ENCODE measurements at places on chromosomes 2 and 18. TPM values are rescaled to one million over a fixed set of nuclear protein-coding genes. Genes with fewer than 3 reads are reported as not detected.

- no peak for DNase-seq
Observed at GRCh38 chr2:187365315-187365714, 82.7 kb downstream of the CALCRL start.

Gene IL1R1
- total RNA-seq: 124 TPM

DNA sequence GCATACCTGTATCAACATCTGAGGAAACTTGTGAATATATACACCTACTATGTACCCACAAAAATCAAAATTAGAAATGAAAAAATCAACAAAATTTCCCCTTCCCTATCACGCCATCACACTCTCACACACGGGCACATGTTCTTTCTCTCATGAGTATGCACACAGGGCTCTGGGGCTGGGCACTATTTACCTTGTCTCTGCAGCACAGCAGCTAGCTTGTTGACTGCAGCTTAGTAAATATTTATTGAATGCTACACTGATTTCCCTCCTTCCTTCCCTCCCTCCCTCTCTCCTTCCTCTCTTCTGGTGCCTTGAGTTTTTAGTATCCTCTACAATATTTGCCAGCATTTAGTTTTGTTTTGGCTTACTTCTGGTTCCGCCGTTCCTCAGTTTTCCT, 182.7 kb upstream of the LHCGR start:
- DNase-seq: no peak

DNA sequence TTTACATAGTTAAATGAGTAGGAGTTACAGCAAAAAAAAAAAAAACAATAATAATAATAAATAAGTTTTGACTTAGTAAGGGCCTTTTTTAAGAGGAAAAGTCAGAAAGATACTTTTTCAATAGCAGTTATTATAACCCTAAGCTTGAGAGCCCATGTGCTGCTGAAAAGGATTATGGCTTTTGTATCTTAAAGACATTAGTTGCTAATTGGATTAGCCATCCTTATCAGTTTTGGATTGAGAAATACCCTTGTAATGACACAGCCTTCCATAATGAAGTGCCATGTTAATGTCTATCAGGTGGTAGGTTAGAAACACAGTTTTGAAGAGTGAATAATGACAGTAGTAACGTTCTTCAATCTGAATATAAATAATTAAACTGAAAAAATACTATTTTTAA, 554.0 kb downstream of the RIT2 start:
- DNase-seq: no peak

Gene ASB18
- 2.7 TPM for total RNA-seq

Gene DPYSL5
- not detected for total RNA-seq

Gene C1QL2
- total RNA-seq: not detected

Gene PROKR1
- total RNA-seq: 0.12 TPM

- no peak for DNase-seq
Observed at GRCh38 chr2:208980321-208980720, 443.5 kb upstream of the MAP2 start.

- no peak for DNase-seq
Observed at GRCh38 chr18:65922103-65922502, 171.3 kb downstream of the CDH7 start.

Gene UGT1A3
- not detected for total RNA-seq

- no peak for DNase-seq
Observed at GRCh38 chr18:9273221-9273620, 61.4 kb upstream of the TWSG1 start.

DNA sequence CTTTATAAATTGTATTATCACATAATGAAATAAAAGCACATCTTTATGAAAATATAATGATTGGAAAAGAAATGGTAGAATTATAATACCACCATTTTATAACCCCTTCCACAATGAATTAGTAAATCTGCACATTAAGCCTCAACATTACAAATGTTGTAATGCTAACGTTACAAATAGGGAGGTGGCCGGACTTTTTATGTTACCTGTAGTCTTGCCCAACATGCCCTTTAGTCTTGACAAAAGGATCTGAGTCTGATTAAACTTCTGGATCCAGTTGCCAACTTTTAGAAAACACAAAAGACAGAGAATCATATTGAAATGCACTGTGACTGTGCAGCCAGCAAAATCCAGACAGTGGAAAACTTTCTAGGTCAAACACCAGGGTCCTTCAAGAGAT, 617.3 kb downstream of the KCNJ3 start:
- no peak for DNase-seq

Gene TCF4
- total RNA-seq: 58.5 TPM

DNA sequence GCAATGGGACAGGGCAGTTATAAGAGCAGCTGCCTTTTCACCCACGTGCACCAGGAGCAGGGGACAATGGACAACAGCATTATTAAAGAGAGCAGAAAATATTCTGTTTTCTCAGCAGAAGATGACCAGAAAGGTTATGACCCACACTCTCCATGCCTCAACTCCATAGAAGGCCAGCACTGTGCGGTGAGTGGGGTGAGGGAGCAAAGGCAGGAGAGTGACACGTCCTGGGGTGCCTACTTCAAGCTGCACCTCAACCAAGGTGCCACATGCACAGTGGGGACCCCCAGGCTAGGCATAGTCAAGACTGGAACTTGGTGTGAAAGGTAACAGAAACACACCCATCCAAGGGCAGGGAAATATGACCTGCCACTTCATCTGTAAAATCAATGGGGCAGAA, 50.4 kb downstream of the POLR1A start:
- DNase-seq: no peak

GRCh38 chr18:24509435-24509834, 49.0 kb downstream of the HRH4 start:
- no peak for DNase-seq

Gene HOXD13
- not detected for total RNA-seq

DNA sequence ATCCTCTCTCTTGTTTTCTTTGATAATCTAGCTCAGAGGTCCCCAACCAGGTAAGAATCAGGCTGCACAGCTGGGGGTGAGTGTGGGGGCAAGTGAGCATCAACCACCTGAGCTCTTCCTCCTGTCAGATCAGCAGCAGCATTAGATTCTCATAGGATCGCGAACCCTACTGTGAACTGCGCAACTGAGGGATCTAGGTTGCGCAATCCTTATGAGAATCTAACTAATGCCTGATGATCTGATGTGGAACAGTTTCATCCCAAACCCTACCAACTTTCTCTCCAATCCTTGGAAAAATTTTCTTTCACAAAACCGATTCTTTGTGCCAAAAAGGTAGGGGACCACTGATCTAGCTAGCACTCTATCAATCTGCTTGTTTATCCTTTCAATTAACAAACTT, 678.3 kb downstream of the CBLN2 start:
- no peak for DNase-seq

- DNase-seq: no peak
Observed at GRCh38 chr2:195051401-195051800, 605.6 kb upstream of the SLC39A10 start.

DNA sequence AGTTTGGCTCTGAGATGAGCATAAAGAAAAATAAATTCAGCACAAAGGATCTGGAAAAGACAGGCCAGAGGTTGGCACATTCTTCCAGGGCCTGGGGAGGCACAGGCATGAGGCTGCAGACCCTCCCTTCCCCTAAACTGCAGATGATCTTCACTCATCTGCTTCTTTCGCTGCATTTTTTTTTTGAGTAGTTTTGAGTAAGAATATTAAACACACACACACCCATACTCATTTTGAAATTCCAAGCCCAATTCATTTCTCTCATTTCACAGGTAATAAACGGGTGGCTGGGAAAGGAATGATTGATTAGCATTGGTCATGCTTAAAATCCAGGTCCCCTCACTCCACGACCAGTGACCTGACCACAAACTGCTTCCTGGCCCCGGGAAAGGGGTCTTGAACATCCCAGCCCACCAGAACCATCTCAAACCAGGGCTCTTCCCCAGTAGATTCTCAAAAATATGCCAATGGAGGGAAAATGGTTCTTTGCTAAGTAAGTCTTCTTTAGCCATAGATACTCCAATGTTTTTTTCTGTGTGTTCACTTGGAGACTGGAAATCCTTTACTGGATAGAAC, 219.6 kb downstream of the ANAPC1 start:
- DNase-seq: no peak

Gene GCG
- not detected for total RNA-seq

Gene SERTAD2
- total RNA-seq: 14.7 TPM

Gene DNAJC5G
- 0.41 TPM for total RNA-seq

DNA sequence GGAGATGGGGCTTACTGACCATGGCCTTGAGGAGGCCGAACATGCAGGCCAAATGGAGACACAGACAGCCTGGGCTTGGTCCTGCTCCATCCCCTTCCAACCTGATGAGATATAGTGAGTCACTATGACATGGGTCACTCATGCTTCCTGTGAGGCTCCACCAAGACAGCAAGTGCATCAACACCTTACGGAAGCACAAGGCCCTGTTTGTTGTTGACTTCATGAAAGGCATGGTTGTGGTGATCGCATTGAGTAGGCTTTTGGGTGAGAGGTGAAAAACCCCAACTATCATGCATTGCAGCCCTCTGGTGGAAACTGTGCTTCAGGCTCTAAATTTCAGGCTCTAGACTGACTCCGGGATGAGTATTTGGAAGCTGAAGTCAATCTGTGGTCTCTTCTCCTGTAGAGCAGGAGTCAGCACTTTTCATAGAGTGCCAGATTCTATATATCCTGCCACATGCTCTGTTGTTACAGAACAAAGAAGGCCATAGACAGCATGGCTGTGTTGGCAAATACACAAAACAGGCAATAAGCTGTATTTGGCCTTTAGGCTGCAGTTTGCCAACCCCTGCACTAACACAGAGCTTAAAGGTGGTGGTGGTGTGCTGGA, 10.1 kb downstream of the IL37 start:
- no peak for DNase-seq

DNA sequence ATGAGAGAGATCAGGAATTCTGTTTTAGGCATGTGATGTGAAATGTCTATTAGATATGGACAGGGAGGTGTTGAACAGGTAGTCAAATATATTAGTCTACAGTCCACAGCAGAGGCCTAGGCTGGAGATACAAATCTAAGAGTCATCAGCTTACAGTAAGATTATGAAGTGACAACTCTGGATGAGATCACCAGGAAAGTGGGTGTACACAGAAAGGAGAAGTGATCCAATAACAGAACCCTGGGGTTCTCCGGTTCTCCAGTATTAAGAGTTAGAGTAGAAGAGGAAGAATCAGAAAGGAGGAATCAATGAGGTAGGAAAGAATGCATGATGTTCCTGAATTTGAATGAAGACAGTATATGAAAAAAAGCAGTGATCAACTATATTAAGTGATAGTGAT, 362.3 kb downstream of the FIGN start:
- DNase-seq: no peak

Gene OTOS
- total RNA-seq: not detected

Gene DQX1
- not detected for total RNA-seq

GRCh38 chr18:7598167-7599047, 31.3 kb downstream of the PTPRM start:
- DNase-seq: no peak

Gene UGT1A4
- total RNA-seq: not detected

DNA sequence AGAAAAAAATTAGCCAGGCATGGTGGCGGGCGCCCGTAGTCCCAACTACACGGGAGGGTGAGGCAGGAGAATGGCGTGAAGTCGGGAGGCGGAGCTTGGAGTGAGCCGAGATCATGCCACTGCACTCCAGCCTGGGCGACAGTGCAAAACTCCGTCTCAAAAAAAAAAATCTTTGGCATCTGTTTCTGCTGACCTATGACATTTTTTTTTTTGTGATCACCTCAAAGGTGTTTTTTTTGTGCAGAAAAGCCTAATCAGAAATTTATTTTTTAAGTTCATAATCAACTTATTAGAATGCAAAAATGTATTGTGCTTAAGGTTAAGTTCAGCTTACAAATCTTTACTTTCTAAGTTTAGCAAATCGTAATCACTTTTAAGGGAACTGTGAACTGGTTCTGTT, 45.6 kb downstream of the NAB1 start:
- no peak for DNase-seq

Gene IMPACT
- total RNA-seq: 20.8 TPM
